ENCODE measurements at places on chromosomes 6 and 20. TPM values are rescaled to one million over a fixed set of nuclear protein-coding genes. Genes with fewer than 3 reads are reported as not detected.

Gene TCP11
- 0.97 TPM for total RNA-seq

GRCh38 chr20:49335476-49335875 lies 57.6 kb upstream of the ZNFX1 start:
- DNase-seq: no peak

DNA sequence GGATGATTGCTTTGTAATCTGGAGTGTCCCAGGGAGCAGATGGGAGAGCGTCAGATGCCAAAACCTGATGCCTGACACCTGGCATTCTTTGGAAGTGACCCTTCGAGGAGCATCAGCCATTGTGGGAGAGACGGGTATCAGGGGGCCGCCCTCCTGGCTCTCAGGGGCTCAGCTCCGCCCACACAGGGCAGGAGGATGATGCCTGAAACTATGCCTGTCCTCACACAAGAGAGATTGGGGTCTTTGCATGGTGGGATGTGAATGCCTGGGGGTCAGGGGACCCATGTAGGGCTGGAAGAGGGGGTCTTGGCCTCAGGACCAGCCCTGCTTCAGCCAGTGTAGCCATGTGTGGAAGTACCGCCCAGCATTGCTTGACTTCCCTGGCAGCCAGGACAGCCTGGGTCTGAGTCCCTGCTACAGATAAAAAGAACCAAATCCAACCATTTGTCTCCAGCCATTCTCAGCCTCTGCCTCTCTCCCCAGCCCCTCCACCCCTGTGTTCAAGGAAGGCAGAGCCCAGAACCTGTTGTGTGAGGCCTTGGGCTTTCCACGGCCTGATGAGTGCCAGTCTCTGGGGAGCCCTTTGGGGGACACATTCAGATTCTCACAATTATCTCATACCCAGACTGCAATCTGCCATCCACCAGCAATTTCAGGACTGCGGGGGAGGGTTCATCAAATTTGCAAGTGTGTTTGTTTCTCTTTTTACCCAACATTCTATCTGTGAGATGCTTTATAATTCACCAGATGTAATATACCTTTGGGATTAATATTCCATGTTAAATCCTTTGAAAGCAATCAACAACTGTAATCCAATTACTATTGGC lies 371.2 kb downstream of the PREX1 start:
- DNase-seq: no peak

DNA sequence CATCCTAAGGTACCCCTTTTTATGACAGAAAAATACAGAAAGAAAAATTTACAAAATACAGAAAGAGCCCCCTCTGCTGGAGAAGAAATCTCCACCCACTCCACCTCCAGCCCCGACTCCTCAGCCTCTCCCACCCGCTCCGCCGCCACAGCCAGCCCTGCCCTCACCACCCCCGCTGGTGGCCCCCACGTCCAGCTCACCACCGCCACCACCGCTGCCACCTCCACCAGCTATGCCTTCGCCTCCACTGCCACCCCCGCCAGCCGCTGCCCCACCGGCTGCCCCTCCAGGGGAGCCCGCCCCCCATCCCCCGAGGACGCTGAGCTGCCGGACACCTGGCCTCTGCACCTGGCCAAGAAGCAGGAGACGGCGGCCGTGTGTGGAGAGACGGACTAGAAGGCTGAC lies 17.7 kb downstream of the WFDC2 start:
- DNase-seq: no peak

All from lower leg skin (tissue), 4 donors.